ENCODE measurements at places on chromosomes 6 and 20. TPM values are rescaled to one million over a fixed set of nuclear protein-coding genes. Genes with fewer than 3 reads are reported as not detected.

Gene PRRT1
- 2.8 TPM for total RNA-seq

Gene FAM83C
- total RNA-seq = 4.0 TPM

Gene HTR1E
- total RNA-seq = not detected

Gene ERVFRD-1
- total RNA-seq = 0.18 TPM

Gene RIMS1
- total RNA-seq = 5.2 TPM

Gene RNF217
- 26.5 TPM for total RNA-seq

Gene LST1
- total RNA-seq = 6.7 TPM

Gene ADTRP
- 42.4 TPM for total RNA-seq

Gene ZFP64
- total RNA-seq = 21.2 TPM

Gene E2F1
- total RNA-seq = 2.0 TPM

Gene SLPI
- 301 TPM for total RNA-seq

Gene RAET1G
- total RNA-seq = 5.2 TPM

Gene SOX4
- total RNA-seq = 30.3 TPM

Gene FLRT3
- total RNA-seq = 77.7 TPM

Gene PAX1
- not detected for total RNA-seq

Gene TRIM10
- total RNA-seq = not detected

Data from ureter (tissue), 1 donor.